Activated naive CD4-positive, alpha-beta T cell treated with anti-CD3 and anti-CD28 coated beads for 36 hours (primary cell): ENCODE measurements at places on chromosomes 13 and 19.

DNA sequence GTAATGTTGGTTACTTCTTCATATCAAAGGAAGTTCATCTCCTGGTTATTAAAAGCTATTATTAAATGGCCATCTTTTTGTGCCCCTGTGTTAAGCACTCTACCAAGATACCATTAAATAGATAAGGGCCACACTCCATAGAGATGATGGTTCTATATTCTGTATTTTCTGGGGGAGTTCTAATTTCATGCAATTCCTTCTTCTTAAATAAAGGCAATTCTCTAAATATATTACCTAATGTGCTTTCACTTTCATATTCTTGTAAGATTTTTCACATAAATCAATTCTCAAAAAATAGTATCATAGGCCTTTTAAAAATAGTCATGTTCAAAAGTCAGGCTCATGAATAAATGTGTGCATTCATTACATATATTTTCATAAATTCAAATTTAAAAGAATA is 47.0 kb upstream of the USPL1 start:
- no peak for DNase-seq

- peak; percentile 45 for DNase-seq
Measured at GRCh38 chr19:937259-937694, 11.4 kb downstream of the ARID3A start.

GRCh38 chr19:49862391-49863253 is 4.8 kb downstream of the PNKP start:
- no peak for DNase-seq

GRCh38 chr19:51372021-51372648 is 319 bp downstream of the NKG7 start:
- no peak for DNase-seq

DNA sequence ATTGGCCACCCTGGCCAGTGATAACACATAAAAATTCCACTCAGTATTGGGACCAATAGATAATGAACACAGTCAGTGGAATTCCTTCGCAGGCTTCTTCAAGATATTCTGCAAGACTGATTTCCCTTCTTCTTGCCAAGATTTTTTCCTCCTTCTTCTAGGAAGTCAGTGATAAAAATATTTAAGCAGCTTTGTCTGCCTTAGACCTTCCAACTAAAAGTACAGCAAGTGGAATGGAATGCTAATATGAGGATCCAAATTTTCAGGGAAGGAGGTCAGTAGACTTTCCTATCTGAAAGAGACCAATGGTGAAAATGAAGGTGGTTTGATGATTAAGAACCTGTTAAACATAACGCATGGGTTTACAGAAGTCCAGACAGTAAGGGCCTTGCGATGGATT is 9.6 kb downstream of the STARD13 start:
- DNase-seq: no peak

- peak; percentile 64 for DNase-seq
Measured at GRCh38 chr13:39144941-39145533, 106.8 kb downstream of the NHLRC3 start.

- no peak for DNase-seq
Measured at GRCh38 chr13:97978651-97979050, 25.2 kb downstream of the IPO5 start.
